ENCODE measurements at places on chromosomes 2 and 18.

DNA sequence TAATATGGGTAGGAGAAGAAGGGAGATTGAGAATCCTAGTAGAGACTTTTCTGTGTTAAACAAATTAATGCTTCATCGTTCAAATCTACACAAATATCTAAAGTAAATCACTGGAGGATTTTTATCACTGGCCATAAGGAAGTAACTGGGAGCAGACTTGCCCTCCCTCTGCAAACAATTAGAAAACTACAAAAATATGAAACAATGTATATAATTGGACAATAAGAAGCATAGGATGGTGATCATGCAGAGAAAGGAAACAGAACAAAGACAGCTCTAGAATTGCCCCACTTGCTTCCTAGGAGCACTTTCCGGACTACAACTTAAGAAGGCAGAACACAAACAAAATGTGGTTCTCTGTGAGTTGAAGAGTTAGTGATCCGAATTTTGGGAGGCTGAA, 452.7 kb upstream of the KLHL29 start:
- no peak for DNase-seq

DNA sequence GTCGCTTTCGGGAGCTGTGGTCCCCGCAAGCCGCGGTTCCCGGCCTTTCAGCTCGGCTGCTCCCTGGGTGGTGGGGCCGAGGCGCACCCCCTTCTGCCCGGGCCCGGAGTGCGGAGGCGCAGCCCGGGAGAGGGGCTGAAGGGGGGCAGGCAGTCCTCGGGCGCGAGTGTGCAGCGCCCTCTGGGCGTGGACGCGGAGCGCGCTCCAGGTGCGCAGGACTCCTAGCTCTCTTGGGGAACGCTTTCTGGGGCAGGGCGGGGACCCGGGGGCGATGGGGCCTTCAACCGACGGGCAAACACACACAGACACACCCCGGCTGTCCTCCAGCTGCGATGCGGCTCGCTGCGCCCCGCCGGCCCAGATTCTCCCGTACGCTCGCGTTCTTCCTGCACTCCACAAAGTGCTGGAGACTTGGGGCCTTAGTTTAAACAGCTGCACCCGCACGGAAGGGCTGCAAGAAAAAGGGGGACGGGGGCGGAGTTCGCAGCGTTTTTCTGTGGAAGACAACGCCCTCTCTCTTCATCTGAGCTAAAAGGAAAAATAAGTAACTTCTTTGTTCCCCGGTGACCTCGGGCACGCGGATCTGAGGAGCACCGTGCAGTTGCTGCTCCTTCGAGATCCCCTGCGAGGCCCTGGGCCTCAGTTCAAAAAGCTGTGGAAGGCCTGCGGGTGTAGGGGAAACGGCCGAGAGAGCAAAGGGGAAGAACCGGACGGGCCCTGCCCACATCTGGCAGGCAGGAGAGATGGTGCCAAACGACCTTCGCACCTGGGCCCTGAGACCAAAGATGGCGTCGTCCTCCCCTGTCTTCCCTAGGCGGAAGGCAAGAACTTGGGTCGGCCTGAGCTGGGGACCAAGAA, 593 bp upstream of the SDC1 start:
- DNase-seq, result peak; percentile 48

GRCh38 chr2:16005816-16006536, 65.6 kb downstream of the MYCN start:
- DNase-seq, result no peak

GRCh38 chr18:46414863-46415262, 242.2 kb downstream of the LOXHD1 start:
- DNase-seq, result no peak

DNA sequence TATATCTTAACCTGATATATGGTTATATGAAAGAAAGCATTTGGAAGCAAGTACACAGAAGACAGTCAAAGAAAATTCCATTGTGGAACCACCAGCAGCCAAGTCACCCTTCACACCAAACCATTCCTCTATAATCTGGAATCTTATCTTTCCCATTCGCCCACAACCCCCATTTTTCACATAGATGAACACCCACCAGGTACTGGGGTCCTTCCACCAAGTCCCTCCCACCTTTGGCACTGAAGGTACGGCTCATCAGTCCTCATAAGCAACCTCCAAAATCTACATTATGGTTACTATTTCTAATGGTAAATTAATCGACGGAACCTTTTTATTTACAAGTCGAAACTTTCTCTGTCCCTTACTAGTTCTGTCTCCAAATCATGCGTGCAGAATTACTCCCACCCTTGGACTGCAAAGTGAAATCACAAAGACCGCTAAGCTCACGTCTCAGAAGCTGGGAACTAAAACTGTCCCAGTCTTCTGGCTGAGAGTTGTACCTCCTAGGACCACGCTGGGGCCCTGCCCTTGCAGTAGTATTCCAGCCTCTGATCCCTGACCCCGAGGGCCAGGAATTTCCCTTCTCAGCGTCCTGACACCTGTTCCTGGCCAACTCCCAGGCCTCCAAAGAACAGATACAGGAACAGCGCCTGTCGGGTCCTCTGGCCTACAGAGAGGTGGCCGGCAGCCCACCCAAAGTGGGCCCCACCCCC, 702 bp downstream of the OLA1 start:
- DNase-seq, result no peak

GRCh38 chr2:156909983-156910382, 347.5 kb upstream of the GALNT5 start:
- DNase-seq, result no peak

DNA sequence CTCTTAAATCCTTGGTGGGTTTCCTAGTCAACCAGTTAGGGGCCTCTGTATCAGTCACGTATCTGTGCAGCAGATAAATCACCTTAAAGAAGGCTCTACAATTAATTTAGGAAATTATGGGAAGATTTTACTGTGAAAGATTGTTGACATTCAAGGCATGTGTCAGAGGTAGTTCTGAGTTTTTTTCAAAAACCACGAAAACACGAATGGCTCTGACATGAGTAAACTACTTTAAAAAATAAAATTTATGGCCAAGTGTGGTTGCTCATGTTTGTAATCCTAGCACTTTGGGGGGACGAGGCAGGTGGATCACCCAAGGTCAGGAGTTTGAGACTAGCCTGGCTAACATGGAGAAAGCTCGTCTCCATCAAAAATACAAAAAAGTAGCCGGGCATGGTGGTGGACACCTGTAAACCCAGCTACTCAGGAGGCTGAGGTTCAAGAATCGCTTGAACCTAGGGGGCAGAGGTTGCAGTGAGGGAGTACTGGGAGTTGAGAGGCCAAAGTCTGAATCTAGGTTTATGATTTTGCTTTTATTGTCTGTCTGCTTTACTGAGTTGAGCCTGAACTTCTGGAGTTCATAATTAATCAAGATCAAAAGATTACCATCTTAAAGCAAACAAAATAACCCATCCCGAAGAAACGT, 77.1 kb downstream of the SPRED2 start:
- no peak for DNase-seq

DNA sequence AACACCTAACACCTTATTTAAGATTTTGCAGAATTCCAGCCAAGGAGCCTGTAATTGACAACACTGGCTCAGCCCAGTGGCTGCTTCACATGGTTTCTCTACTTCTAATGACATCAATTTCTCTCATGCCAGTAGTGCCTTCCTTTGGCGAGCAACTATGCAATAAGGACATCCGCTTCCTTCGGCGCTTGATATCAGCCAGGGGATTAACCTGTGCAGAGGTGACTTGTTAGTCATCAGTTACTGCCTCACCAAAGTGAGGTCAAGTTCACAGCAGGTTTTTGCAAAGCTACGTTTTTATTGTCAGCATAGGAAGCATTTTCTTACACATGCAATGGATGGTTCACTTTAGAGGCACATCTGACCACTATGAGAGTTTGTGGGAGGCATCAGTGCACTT, 24.0 kb upstream of the EDAR start:
- DNase-seq, result no peak

- DNase-seq, result no peak
Observed at GRCh38 chr18:7415081-7415894, 151.8 kb upstream of the PTPRM start.

DNA sequence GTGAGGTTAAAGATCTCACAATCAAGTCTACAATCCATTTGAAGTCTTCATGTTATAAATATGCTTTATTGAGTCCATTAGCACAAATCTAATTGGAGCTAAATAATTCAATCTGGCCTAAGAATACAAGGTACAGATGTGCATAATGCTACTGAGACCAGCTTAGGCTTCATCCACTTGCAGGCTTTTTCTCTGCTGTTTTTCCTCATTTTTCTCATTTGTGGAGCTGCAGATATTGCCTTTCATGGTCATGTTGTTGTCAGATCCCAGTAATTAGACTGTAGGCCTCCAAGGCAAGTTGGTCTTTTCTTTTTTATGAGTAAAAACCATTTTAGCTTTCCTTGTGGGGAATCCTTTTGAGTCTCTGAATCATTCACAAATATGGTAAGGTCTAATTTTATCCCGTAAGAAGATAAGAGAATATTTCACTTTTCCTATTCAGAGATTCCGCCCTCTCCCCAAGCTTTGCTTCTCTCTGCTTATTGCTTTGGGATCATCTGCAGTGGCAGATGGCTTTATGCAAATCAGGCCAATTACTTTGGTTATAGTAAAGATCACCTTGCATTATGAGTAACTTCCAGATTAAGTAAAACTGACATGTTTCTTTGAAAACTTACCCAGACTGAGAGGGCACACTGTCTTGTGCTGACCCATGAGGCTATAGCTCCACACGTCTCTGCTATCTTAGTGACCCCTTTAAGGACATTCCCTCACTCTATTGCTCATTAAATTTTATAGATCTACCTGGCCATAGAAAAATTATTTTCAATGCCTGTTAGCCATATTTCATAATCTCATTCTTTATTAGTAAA, 80.9 kb downstream of the MGAT5 start:
- DNase-seq, result no peak

DNA sequence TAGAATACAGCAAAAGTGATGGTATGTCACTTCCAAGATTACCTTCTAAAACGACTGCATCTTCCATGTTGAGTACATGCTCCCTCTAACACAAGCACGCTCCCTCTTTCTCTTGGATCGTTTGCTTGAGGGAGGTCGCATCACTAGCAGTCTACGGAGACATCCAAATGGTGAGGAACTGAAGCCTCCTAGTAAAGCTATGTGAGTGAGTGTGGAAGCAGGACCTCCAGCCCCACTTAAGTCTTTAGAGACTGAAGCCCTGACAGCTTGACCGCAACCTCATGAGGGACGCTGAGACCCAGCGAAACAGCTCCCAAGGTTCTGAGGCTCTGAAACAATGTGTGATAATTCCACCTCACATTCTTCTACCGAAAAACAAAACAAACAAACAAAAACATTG, 486.7 kb upstream of the GCFC2 start:
- no peak for DNase-seq

- no peak for DNase-seq
Observed at GRCh38 chr18:43642727-43643330, 365.5 kb upstream of the SYT4 start.

DNA sequence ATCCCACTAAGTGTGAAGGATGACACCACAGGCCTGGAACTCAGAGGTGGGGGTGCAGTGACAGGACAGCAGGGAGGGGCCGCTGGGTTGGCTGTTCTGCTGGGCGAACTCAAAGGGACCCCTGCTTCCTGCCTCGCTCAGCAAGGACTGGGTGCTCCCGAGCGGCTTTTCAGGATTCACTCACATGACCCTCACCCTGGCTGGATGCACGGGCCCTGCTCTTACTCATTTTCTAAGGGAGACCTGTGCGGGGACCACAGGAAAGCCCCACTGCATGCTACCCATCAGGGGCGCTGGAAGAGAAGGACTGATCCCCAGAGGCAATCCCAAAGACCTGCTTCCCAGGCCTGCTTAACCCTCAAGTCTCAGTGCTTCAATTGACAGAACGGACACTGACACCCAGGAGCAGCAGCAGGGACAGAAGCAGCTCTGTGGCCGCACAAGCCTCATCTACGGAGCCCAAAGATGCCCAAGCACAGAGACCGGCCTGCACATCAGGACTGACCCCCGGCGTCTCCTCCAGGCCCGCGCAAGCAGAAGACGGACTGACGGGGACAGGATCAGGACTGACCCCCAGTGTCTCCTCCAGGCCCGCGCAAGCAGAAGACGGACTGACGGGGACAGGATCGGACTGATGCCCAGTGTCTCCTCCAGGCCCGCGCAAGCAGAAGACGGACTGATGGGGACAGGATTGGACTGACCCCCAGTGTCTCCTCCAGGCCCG, 29.6 kb downstream of the THAP4 start:
- DNase-seq, result no peak

GRCh38 chr18:21629089-21629832, 17.1 kb downstream of the SNRPD1 start:
- DNase-seq, result no peak

DNA sequence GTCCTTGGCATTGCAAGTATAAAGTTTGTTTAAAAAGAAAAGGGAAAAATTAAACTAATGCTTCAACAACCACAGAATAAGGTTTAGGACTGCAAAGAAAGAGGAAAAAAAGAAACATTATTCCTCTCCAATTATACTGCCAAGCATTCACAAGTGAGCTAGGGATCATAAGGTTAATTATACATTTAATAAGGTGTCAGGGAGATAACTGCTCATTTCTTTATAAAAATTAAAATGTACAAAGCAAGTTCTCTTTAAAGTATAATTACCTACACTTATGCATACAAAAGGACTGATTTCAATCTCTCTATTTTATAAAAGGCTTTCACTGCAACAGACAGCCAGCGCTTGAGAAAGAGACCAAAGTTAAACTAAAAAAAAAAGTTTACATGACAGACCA, 58.1 kb downstream of the ABCG8 start:
- DNase-seq, result no peak

GRCh38 chr2:65834771-65835475, 402.5 kb upstream of the SPRED2 start:
- DNase-seq, result no peak

GRCh38 chr2:217048730-217049129, 188.9 kb upstream of the TNP1 start:
- DNase-seq, result no peak

- no peak for DNase-seq
Observed at GRCh38 chr2:200086911-200087310, 131.5 kb downstream of the MAIP1 start.

GRCh38 chr2:41101281-41101680, 649.4 kb upstream of the SLC8A1 start:
- DNase-seq, result no peak

DNA sequence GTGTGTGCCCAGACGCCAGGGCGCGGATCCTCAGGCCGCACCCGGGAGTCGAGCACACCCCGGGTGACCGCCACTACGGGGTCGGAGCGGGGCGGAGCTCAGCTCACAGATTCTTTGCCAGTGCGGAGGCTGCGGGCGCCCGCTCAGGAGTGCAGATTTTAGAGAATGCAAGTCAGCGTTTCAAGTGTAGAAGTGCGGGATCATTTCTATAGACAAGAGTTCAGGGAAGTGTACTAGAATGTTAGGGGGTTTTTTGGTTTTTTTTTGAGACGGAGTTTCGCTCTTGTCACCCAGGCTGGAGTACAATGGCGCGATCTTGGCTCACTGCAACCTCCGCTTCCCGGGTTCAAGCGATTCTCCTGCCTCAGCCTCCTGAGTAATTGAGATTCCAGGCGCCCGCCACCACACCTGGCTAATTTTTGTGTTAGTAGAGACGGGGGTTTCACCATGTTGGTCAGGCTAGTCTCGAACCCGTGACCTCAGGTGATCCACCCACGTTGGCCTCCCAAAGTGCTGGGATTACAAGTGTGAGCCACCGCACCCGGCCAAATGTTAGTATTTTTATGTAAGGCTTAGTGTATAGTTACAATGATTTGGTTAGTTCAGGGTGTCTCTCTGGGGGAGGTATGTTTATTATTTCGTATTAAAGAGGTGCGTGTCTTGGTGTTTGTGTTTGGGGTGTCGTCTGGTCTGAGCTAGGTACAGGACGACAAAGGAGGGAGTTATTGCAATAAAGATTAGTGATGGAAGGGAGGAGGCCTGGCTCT, 619 bp upstream of the FAM168B start:
- peak; percentile 49 for DNase-seq

All from activated CD4-positive, alpha-beta T cell treated with anti-CD3 and anti-CD28 coated beads, Interleukin-2, amount 50 U/mL, for 48 hours (primary cell).